ENCODE measurements at places on chromosomes 3 and 15.

DNA sequence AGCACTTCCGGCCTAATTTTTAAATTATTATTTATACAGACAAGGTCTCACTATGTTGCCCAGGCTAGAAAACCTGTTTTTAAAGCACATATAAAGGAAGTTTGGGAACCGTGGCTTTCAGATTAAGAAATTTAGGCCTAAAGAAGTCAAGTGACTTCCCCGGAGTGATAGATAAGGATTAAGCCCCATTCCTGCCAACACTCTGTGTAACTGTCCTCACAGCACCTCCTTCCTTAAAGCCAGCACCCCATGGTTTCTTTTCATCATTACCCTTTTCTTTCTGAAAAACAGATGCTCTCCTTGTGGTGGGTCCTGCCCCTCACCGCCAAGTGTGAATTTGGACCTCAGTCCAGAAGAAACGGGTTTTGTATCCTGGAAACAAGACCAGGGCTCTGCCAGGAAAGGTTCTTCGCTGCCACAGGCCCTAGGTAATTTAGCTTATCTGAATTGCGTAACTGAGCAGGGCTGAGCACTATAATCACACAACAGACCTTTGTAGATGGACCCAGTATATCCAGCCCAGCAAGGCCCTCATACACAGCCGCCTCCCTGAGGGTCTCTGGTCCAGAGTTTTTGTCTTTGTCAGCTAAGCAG, 231.3 kb downstream of the PLCL2 start:
- DNase-seq, result no peak

DNA sequence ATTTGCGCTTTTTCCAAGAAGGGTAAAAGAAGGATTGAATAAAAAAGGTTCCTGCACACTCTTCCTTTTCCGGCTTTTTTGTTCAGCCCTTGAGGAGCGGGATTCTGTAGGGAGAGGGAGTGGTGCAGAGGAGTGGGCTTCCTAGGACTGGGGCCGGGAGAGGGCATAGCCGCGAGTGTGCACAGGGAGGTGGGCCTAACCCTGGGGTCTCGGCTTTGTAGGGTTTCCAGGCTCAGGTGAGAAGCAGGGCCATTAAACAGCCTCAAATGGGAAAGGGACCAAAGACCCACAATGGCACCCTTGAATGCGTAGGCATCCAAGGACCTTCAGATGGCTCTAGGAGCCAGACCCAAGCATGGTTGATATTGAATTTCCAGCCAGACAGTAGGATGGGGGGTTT, 35.4 kb upstream of the RAB6B start:
- no peak for DNase-seq

- DNase-seq, result no peak
Measured at GRCh38 chr3:187361835-187362234, 6.3 kb upstream of the RTP4 start.

DNA sequence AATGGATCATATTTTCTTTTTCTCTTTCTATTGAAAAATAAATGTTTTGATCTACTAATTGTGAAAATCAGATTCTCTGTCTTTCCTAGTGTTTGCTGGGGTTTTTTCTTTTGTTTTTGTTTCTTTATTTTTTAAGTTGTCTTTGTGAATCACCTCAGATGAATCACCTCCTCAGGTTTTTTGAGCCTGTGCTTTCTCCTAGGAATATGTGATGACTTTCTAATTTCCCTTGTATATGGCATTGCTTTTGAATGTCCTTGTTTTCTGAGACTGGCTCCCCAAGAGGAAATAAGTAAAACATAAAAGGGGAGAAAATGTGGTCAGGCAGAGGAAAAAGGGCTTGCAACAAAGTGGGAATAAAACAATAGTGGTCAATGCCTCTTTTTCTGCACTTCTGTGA, 750.0 kb downstream of the ZPLD1 start:
- DNase-seq, result no peak

DNA sequence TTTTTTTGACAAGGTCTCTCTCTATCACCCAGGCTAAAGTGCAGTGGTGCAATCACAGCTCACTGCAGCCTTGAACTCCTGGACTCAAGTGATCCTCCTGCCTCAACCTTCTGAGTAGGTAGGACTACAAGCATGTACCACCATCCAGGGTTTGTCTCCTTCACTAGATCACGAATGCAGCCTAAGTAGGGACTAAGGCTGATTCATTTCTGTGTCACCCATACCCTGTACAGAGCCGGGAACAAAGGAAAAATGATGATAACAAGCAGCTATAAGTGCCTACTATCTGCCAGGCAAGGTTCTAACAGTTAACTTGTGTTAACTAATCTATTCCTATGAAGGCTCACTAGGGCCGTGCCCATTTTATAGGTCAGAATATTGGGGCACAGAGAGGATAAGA, 7.0 kb downstream of the TMEM40 start:
- no peak for DNase-seq

- DNase-seq, result no peak
Measured at GRCh38 chr15:48913141-48913540, 35.2 kb downstream of the EID1 start.

GRCh38 chr3:23668430-23668904, 137.3 kb upstream of the UBE2E1 start:
- DNase-seq, result no peak

- no peak for DNase-seq
Measured at GRCh38 chr3:160106905-160107861, 118.0 kb upstream of the C3orf80 start.

DNA sequence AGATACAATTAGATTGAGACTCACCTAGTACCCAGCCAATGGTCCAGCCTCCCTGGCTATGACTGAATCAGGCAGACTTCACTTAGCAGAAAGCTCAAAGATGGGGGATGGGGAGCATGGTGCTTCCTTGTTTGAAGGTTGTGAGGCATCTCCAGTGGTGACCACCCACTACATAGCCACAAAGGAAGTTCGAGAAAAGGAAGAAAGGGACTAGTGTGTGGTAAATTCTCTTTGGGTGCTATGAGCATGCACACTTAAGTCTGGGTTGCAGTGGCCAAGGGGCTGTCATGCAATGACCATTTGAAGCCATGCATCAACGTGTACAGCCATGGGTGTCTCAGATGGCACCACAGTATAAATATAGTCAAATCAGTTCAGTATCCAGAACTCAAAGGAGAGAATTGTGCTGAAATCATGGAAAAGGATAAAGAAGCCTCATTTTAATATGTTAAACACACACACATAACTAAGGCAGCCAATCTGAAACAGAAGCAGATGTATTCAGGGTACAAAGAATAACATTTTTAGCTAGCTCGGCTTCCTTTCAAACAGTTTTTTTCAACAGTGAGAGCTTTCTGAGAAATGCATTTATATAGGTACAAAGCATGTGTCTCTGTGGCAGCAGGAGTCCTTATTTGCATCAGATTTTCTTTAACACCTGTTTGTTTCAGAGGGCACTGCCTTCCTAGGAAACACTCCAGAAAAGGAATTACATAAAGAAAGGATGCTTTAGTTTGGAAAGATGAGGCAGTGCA, 275.5 kb downstream of the GAP43 start:
- DNase-seq, result no peak

GRCh38 chr3:147377412-147378367, 28.7 kb downstream of the ZIC4 start:
- no peak for DNase-seq

- no peak for DNase-seq
Measured at GRCh38 chr15:50872832-50873426, 35.6 kb upstream of the AP4E1 start.

GRCh38 chr3:53675942-53676341, 170.3 kb downstream of the CHDH start:
- no peak for DNase-seq

DNA sequence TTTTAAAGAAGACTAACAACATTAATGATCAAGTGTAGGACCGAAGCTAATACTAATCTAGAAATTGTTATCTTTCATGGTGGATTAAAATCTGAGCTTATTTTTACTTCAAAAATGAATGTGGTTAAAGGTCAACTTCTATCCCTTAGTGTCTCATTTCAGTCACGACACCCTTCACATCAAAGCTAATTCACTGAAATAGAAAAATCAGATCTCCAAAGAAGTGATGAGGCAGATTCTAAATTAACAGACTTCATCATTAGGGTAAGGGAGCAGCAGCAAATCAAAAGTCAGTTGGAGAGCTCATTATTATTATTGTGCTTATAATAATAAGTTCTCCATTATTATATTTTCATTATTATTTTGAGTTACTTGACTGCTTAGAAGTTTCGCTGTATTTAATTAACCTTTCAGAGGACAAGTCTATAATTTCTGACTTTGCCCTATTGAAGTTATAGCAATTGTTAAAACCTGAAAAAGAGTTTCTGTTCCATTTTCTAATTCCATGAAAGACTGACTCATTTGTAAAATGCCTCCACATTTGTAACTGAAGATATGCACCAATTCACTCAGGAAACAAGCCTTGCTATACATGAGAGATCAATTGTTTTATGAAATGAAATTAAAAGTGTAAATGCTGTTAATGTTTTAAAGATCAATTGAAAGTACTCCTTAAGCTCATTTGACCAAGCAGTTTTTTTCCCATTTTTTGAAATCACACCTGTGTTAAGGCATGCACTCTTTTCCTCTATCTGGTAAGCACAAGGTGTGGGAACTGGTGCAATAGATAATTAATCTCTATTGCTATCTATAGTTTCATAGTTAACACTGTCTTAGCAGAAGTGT, 23.1 kb upstream of the CMC1 start:
- DNase-seq, result no peak

GRCh38 chr3:126463521-126463920, 12.2 kb downstream of the ZXDC start:
- DNase-seq, result no peak

- DNase-seq, result no peak
Measured at GRCh38 chr15:64851503-64851840, 9.8 kb downstream of the PLEKHO2 start.
